ENCODE measurements at places on chromosomes 6 and 20. TPM values are rescaled to one million over a fixed set of nuclear protein-coding genes. Genes with fewer than 3 reads are reported as not detected.

HLA-DOA gene
- not detected for total RNA-seq

SSR1 gene
- 109 TPM for total RNA-seq

TAGAP gene
- not detected for total RNA-seq

PLCB4 gene
- 0.79 TPM for total RNA-seq

KLHDC3 gene
- total RNA-seq = 82.6 TPM

TAP1 gene
- 35.9 TPM for total RNA-seq

GJA10 gene
- total RNA-seq = not detected

SUMO4 gene
- 1.3 TPM for total RNA-seq

TSPO2 gene
- total RNA-seq = not detected

HSD17B8 gene
- 8.6 TPM for total RNA-seq

PRDM13 gene
- total RNA-seq = not detected

TTK gene
- total RNA-seq = 11.7 TPM

ERVFRD-1 gene
- not detected for total RNA-seq

OXT gene
- not detected for total RNA-seq

TRIM31 gene
- not detected for total RNA-seq

EEF1A2 gene
- 0.06 TPM for total RNA-seq

PRPH2 gene
- 0.79 TPM for total RNA-seq

RSPH3 gene
- total RNA-seq = 3.8 TPM

NKX2-4 gene
- total RNA-seq = not detected

PPP1R3G gene
- 1.2 TPM for total RNA-seq

MYLK2 gene
- total RNA-seq = 0.13 TPM

MAPK13 gene
- total RNA-seq = 2.8 TPM

SALL4 gene
- 0.12 TPM for total RNA-seq

PGC gene
- not detected for total RNA-seq

CBLN4 gene
- not detected for total RNA-seq

PPP1R16B gene
- 0.75 TPM for total RNA-seq

ETV7 gene
- under 0.01 TPM for total RNA-seq

PERP gene
- total RNA-seq = 15.6 TPM

ABT1 gene
- 11.7 TPM for total RNA-seq

TPBG gene
- total RNA-seq = 25.4 TPM

GPR6 gene
- total RNA-seq = not detected

HLA-DQA2 gene
- total RNA-seq = not detected

RNF182 gene
- 0.40 TPM for total RNA-seq

TFAP2A gene
- total RNA-seq = 0.44 TPM

BPIFA2 gene
- total RNA-seq = not detected

OR2H2 gene
- not detected for total RNA-seq

TFAP2D gene
- 0.26 TPM for total RNA-seq

BMP6 gene
- 5.4 TPM for total RNA-seq

PKHD1 gene
- total RNA-seq = not detected

PAX1 gene
- not detected for total RNA-seq

DNAH8 gene
- under 0.01 TPM for total RNA-seq

SMLR1 gene
- not detected for total RNA-seq

IGF2R gene
- total RNA-seq = 191 TPM

MMP24 gene
- 0.53 TPM for total RNA-seq

LAMA5 gene
- 157 TPM for total RNA-seq

OGFRL1 gene
- total RNA-seq = 11.4 TPM

CUL7 gene
- 36.9 TPM for total RNA-seq

MCHR2 gene
- total RNA-seq = not detected

ZC3H12D gene
- under 0.01 TPM for total RNA-seq

GLP1R gene
- not detected for total RNA-seq

RIN2 gene
- 42.2 TPM for total RNA-seq

MMS22L gene
- total RNA-seq = 11.9 TPM

LAMA2 gene
- 109 TPM for total RNA-seq
